ENCODE measurements at places on chromosomes 4 and X. TPM values are rescaled to one million over a fixed set of nuclear protein-coding genes. Genes with fewer than 3 reads are reported as not detected.

- no peak for DNase-seq
These were observed 19.1 kb upstream of the FRYL start for GRCh38 chr4:48799157-48799556.

Gene CFI
- not detected for total RNA-seq

- DNase-seq: no peak
These were observed 1168.1 kb downstream of the PCDH19 start for GRCh38 chrX:99242001-99242400.

DNA sequence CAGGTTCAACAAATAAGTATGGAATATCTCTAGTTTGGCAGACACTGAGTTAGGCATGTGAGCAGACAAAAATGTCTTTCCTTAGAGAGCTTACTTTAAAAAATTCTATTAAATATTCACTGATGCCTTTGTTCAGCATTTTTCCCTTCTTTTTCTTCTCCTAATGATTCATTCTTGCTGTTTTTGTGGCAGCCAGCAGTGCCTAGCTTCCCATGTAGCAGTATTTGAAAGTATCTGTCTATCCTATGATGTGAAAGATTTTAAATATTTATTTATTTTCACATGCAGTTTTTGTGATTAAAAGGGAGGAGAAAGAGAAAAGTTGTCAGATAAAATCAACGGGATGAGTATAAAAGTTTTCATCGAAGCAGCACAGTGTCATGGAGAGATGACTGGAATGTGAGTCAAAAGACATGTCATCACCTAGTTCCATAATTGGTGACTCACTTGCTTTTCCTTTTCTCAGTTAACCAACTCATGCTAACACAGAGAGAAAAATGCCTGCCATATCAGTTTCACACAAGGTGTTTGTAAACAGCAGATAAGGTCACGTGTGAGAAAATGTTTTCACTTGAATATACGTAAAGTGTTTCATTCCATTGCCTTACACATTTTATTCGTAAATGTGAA, 69.8 kb downstream of the BMPR1B start:
- no peak for DNase-seq

Gene CT45A2
- total RNA-seq: not detected

Gene ARHGEF38
- not detected for total RNA-seq

Gene CWH43
- total RNA-seq: not detected

DNA sequence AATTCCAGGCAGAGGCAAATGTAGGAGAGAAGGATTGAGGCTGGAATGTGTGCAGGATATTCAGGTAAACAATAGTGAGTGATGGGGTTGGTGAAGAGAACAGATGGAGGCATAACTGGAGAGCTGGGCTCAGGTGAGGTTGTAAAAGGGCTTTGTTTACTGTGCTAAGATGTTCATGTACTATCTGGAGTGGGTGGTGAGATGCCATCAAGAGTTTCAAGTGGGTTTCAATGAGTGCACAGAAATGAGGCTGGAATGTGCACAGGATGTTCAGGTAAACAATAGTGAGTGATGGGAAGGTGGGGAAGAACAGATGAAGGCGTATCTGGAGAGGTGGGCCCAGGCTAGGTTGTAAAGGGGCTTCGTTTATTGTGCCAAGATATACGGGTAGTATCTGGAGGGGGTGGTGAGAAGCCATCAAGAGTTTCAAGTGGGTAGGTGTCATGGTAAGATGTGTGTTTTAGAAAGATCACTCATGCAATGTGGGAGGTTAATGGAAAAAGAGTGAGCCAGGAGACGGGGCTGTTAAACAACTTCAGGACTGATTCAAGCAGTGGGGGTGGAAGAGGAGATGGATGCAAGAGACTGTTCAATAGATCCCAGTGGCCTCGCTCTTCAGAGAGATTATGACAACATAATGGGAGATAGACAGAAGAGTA, 25.4 kb upstream of the NMU start:
- no peak for DNase-seq

GRCh38 chrX:27619975-27620374, 29.8 kb downstream of the DCAF8L2 start:
- no peak for DNase-seq

Gene ASMT
- total RNA-seq: 0.29 TPM

Gene ADH1A
- not detected for total RNA-seq

Gene PF4V1
- not detected for total RNA-seq

- no peak for DNase-seq
These were observed 110.8 kb upstream of the SHOX start for GRCh38 chrX:519741-520140.

- DNase-seq: no peak
These were observed 302.3 kb upstream of the PPARGC1A start for GRCh38 chr4:24192018-24192641.

- no peak for DNase-seq
These were observed 58.7 kb upstream of the SPANXC start for GRCh38 chrX:141301017-141301416.

DNA sequence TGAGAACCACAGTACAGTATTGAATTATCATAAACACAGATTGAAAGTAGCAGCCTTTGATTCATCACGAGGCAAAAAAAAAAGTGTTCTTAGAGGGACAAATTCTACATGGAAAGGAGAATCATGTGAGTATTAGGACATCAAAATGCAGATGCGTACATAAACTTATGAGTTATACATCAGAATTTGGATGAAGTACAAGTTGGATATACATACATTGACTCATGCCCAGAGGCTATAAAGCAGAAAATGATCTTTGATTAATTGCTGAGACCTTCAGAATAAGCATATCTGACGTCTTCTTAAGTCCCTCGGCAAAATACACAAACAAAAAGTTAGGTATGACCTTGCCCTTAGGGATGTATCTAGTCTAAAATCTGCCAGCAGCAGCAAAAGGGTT, 206.4 kb downstream of the LDB2 start:
- DNase-seq: no peak

DNA sequence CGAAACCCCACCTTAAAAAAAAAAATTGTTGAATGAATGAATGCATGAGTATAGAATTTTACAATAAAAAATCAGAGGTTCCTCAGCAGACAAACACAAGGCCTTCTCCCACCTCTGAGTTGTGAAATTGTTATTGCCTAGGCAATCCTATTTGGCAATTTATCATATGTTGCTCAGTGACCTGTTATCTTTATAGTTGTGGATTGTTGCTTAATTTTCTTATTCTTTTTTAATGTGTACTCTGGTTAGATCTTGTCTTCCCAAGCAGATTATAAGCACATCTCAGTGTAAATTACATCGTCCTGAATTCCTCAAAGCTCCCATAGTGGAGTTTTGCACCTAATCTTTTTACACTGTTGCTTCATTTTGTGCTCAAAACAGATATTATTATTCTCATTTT, 71.9 kb downstream of the RBM47 start:
- no peak for DNase-seq

GRCh38 chr4:20431543-20431951, 179.8 kb downstream of the SLIT2 start:
- DNase-seq: no peak

GRCh38 chr4:183905081-183905592, at the start of gene STOX2:
Gene STOX2 (plus strand): TSS chr4:183905307. CDS start chr4:183906791, 1,484 bp downstream.
- peak; percentile 28 for DNase-seq

Gene ARSJ
- not detected for total RNA-seq

- no peak for DNase-seq
These were observed 14.5 kb upstream of the LNX1 start for GRCh38 chr4:53605783-53606182.

- DNase-seq: no peak
These were observed 77.4 kb upstream of the PUDP start for GRCh38 chrX:7225338-7225737.

Gene CSAG1
- total RNA-seq: not detected

DNA sequence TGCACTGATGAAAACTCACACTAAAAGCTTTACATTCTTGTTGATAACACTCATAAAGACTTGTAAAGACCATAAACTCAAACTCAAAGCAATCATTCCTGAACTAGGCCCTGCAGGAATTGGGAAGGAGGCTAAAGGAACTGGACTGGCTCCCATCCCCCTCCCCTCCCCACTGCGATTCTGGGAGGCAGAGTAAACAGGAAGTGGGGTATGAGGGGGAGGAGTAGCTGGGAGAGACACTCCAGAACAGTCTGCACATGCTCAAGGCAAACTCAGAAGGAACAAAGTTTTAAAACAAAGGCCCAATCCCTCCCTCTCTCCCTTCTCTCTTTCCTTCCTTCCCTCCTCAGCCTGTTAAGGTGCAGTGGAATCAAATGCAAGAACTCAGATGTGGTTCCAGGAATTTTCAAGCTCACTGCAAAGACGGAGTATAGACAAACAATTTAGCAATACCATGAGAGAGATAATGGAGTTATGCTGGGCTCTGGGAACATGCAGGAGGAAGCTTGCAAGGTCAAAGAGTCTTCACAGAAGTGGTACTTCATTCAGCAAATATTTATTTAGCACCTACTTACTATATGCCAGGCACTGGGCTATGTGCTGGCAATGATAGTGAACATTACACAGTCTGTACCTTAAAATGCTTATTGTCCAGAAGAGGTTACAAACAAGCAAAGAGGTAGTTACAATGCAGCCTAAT, 15.9 kb downstream of the MID1IP1 start:
- DNase-seq: peak; percentile 29

DNA sequence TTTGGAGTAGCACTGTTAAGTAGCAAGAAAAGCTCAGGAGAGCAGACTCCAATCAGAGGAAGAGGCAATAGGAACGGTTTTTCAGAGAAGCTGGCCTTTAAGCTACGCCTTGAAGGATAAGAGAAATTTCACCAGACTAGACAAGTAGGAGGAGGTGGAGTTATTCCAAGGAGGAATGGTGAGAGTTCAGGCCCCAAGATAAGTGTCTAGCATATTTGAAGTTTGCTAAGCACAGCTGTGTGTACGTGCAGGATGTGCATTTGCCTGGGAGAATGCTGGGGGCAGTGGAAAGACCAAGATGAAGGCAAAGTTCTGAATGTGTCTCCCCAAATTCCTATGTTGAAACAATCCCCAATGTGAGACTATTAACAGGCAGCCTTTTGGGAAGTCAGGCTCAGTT, 91.6 kb downstream of the SOWAHB start:
- no peak for DNase-seq

Gene FDCSP
- total RNA-seq: not detected

Gene RRAGB
- total RNA-seq: 8.3 TPM

Data from activated CD8-positive, alpha-beta T cell treated with anti-CD3 and anti-CD28 coated beads, Interleukin-2, amount 10 ng/mL, durations not matched to agents 7 days and 5 days (primary cell).